Activated CD4-positive, alpha-beta T cell treated with anti-CD3 and anti-CD28 coated beads, Interleukin-2, amount 50 U/mL, for 16 hours (primary cell): ENCODE measurements at places on chromosomes 2 and 18.

GRCh38 chr18:40356168-40356567 lies 1598.9 kb upstream of the PIK3C3 start:
- DNase-seq, result no peak

GRCh38 chr2:72014831-72015230 lies 132.8 kb downstream of the CYP26B1 start:
- no peak for DNase-seq

- no peak for DNase-seq
These were observed 140.1 kb downstream of the NOL4 start for GRCh38 chr18:34084635-34085034.

- no peak for DNase-seq
These were observed 2.8 kb downstream of the CCDC68 start for GRCh38 chr18:54956506-54956905.
